ENCODE measurements at places on chromosomes 5 and 9. TPM values are rescaled to one million over a fixed set of nuclear protein-coding genes. Genes with fewer than 3 reads are reported as not detected.
A peak's percentile ranks its signal among the peaks of the same experiment; 100 is the strongest.

Gene ANKRD20A1
- total RNA-seq, result 2.1 TPM

Gene CRHBP
- total RNA-seq, result not detected

GRCh38 chr9:110255034-110255462 is 1.3 kb downstream of the TXN start:
- H3K4me3 ChIP-seq, result peak overlapping the region; percentile 91
- peak overlapping the region; percentile 97 for H3K27ac ChIP-seq
- H3K27me3 ChIP-seq, result no peaks in the 10 kb centered on the region
- H3K36me3 ChIP-seq, result peaks cover 9% of the 10 kb centered on the region
- DNase-seq, result no peak

Gene HSD17B4
- total RNA-seq, result 357 TPM

DNA sequence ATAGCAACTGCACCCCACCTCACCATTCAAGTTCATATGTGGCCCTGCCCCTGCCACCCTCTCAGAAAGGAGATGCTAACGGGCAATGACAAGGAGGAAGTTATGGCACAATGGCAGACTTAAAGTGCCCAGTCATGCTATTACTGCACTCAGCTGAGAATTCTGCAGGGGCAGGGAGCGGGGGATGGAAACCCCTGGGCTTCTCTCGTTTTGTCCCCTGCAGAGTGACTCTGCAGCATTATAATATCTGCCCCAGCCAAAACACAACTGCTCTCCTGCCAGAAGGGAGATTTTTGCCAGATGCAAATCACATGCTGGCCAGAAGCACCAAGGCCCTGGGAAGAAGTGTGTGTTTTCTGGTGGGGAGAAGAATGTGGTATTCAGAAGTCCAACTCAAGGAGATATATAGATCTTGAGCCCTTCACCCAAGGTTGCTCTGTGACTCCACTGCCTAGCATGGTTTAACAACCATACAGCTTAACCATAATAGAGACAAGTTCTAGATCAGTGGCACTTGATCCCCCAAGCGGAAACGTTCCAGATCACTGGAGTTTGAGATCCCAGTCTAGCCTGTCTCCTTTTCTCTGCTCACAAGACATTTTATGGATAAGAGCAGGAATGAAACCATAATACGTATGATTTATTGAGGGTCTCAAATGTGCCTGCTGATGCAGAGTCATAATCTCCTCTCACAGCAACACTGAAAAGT is 207.0 kb upstream of the MAP3K1 start:
- no peaks in the 10 kb centered on the region for H3K4me1 ChIP-seq
- DNase-seq, result no peak
- H3K27ac ChIP-seq, result no peak overlapping the region
- no peaks in the 10 kb centered on the region for H3K36me3 ChIP-seq

DNA sequence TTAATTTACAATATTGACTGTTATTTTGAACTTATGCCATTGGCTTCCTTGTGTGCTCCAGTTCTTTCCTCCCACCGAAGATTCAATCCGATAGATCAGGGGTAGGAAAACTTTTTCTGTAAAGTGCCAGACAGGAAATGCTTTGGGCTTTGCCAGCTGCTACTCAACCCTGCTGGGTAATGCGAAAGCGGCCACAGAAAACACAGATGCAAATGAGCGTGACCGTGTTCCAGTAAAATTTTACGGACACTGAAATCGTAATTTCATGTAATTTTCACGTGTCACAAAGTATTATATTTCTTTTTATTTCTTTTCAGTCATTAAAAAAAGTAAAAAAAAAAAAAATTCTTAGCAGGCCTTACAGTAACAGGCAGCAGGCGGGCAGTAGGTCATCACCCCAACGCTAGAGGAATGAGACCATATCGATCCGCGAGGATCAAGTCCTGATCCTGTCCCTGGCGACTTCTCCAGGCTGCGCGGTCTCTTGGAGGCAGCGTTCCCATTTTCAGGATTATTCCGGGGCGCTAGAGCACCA is 599 bp downstream of the NMRK1 start:
- peaks cover 56% of the 10 kb centered on the region for H3K4me1 ChIP-seq
- no peaks in the 10 kb centered on the region for H3K36me3 ChIP-seq
- no peaks in the 10 kb centered on the region for H3K27me3 ChIP-seq

DNA sequence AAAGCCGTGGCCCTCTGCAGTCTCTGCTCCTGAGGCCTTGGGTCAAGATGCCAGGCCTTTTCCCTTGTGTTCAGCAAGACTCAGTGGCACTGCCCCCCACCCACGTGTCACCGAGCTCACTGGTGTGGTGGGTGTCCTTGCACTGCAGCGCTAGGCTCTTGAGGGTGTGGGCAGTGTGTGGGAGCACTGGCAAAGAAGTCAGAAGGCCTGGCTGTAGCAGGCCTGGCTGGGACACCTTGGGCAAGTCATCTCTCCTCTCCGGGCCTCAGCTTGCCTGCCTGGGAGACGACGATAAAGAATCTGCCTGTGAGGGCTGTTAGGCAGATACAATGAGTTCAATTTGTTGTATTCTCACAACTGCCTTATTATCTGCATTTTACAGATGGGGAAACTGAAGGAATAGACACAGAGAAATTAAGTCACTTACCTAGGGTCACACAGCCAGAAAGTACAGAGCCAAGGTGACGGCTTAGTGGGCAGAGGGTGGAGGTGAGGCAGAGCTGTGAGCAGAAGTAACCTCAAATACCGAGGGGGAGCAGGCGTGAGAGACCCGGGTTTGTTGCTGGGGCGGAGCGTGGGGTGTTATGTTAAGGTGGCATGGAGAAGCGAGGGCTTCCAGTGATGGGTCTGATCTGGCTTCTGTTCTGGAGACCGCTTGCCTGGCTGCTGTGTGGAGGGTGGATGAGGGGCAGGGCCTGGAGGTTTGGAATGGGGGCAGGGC is 1.4 kb downstream of the TSPAN17 start:
- peak overlapping the region; percentile 83 for H3K27ac ChIP-seq
- H3K4me3 ChIP-seq, result peak overlapping the region; percentile 81
- H3K4me1 ChIP-seq, result peaks cover 27% of the 10 kb centered on the region
- no peaks in the 10 kb centered on the region for H3K36me3 ChIP-seq
- no peaks in the 10 kb centered on the region for H3K27me3 ChIP-seq

GRCh38 chr5:163504079-163504931 is 1.1 kb upstream of the MAT2B start:
- H3K27ac ChIP-seq, result peak overlapping the region; percentile 96
- H3K4me3 ChIP-seq, result peak overlapping the region; percentile 1
- H3K4me1 ChIP-seq, result peaks cover 26% of the 10 kb centered on the region
- DNase-seq, result no peak
- no peaks in the 10 kb centered on the region for H3K27me3 ChIP-seq
- H3K36me3 ChIP-seq, result no peaks in the 10 kb centered on the region
